ENCODE measurements at places on chromosomes 6 and 20.

DNA sequence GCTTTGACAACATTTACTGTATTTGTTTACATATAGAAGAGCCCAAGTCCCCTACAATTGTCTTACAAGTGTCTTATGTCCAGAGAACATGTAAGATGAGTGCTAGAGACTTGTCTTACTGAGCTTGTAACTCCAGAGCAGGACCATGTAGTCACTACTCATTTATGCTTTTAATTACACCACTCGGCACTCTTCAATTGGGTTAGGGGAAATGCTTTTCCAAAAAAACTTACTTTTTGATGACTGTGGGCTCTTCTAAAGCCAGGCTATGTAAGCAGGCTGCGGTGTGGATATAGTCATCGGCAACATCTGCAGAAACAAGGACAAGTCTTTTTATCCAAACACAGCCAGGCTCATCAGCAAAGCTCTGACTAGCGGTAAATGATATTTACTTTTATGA, 18.7 kb downstream of the SNX5 start:
- DNase-seq = no peak

DNA sequence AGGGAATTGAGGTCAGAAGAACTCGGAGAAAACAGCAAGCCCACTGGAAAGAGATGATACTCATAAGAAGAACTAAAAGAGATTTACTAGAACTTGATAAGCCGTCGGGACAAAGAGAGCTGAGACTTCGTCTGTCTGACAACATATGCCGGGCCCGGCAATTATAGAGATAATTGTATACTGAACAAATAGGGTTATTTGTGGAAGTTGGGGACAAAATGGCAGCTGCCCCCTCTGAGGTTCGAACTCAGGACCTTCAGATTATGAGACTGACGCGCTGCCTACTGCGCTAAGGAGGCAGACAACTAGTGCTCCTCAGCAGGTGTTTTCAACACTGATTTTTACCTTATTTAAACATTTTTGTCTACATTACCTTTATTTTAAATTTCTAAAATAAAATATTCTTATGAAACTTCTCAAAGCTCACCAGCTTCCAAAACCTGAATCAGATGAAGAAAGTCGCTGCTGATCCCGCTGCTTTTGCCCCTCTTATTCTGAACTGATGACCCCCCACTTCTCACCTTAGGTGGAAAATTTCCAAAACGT, 29.3 kb upstream of the TRIM27 start:
- DNase-seq = no peak

- DNase-seq = no peak
Observed at GRCh38 chr6:37480951-37481534, 18.6 kb downstream of the CCDC167 start.

GRCh38 chr20:44720621-44720996, 5.4 kb downstream of the CCN5 start:
- DNase-seq = no peak

DNA sequence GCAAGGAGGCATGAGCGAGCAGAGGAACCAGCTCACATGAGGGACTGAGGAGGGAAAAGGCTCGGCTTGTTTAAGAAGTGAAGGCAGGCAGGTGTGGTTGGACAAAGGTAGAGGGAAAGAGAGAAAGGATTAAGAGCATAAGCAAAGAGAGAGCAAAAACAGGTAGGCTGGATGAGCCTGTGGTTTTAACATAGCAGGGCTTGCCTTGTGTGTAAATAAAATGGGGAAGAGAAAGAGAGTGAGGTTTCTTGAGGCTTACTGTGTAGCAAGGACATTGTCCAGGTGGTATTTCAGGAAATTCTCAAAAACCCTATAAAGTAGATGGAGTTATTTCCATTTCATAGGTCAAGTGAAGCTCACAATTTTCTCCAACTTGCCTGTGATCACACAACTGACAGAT, 93.9 kb upstream of the HDAC2 start:
- DNase-seq = no peak

DNA sequence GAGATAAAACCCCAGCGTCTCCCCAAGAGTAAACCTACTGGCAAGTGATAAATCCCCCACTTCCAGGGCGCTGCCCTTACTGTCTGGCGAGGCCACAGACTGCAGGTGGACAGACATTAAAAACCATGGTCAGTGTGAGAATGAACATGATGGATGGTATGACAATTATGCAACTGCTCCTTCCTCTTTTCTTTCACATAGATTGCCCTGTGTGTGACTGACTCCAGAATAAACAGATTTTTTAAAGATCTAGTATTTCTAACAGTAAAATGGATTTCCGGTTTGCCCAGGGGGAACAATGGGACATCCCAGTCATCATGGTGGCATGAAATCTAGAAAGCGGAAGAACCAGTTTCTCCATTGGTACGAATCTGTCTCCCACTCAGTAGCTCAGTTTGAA, 153.7 kb downstream of the FOXC1 start:
- DNase-seq = no peak

- no peak for DNase-seq
Observed at GRCh38 chr6:158113802-158114201, 54.3 kb downstream of the SERAC1 start.

- no peak for DNase-seq
Observed at GRCh38 chr20:23048283-23049200, 930 bp downstream of the THBD start.

DNA sequence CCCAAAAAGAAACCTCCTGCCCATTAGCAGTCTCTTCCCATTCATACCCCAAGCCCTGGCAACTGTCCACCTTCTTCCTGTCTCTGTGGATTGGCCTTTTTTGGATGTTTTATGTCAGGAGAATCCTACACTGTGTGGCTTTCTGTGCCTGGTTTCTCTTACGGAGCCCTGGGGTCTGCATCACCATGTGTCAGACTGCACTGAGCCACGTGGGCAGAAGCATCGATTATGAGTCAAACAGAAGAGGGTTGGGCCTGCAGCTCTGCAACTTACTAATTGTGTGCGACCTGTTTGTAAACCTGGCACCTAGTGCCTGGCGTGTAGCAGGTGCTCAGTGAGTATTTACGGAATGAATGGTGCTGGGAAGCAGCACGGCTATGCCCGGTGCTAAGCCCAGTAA, 62.6 kb downstream of the IGF2R start:
- DNase-seq = no peak

DNA sequence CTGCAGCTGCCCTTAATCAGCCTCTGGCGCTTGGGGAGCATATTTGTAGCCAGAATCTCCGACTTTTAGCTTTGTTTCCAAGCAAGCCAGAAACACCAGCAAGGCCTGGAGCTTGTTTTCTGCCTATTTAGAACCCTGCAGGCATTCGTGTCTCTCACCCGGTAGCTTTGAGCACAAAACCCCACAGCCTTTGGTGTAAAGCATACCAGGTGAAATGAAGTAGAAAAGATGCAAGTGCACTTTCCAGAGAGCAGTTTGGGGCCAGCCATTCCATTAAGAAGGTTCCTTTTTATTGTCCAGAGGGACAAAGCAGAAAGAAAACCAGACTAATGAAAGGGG, 736 bp downstream of the FAM217B start:
- no peak for DNase-seq

DNA sequence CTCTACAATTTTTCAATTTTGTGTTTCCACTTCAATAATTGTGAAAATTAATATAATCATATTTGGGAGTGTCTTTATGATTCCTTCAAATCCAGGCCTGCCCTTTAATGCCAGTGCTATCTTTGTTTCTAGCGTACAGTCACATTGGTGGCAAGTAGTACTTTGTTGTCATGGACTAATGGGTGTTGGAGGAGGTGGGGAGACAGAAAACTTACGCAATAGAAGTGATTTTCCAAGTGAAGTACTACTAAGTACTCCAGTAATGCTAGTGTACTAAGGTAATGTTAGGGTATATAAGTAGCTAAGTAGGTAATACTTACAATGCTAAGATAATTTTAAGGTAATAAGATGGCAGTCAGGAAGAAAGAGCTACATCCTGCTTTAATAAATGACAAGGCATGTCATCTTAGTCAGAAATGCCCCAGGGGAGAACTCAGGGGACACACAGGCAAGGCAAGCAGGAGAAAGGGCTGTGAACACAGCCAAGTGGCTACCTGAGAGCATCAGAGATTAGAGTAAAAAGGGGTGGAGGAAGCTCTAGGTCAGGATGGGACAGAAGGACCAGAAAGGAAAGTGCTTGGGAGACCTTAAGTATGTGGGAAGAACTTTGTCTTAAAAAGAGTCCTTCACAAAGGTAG, 217.2 kb upstream of the PRDM1 start:
- no peak for DNase-seq

DNA sequence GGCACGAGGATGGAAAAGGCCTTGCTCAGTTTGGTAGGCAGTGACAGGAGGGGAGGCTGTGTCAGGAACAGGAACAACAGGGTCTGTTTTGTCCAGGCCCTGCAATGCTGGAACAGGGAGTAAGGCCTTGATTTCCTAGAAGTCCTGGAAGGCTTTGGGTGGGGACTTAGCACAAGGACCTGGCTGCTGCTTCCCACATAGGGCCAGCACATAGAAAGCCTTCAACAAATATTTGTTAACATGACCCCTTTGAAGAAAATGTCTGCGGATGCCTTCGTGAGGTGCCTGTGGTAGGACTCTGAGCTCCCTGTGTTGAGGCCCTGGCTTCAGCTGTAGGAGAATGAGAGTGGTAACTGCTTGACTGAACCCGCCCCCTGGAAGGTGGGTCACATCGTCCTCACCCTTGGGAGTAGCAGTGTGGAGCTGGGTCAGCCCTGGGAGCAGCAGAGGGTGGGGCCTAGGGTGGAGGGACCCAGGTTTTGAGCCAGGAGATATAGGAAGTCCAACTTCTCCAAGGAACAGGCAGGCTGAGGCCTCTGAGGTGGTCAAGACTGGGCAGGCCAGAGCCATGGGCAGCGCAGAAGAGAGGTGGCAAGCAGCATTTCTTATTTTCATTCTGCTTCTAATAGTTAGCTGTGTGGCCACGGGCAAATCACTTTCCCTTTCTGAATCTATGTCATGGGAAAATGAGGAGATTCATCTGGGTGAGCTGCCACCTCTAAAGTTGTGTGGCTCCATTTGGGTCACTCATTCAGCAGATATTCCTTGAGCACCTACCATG, 50.0 kb downstream of the CNBD2 start:
- DNase-seq = no peak

- DNase-seq = no peak
Observed at GRCh38 chr6:144148886-144149285, 1.4 kb upstream of the STX11 start.

DNA sequence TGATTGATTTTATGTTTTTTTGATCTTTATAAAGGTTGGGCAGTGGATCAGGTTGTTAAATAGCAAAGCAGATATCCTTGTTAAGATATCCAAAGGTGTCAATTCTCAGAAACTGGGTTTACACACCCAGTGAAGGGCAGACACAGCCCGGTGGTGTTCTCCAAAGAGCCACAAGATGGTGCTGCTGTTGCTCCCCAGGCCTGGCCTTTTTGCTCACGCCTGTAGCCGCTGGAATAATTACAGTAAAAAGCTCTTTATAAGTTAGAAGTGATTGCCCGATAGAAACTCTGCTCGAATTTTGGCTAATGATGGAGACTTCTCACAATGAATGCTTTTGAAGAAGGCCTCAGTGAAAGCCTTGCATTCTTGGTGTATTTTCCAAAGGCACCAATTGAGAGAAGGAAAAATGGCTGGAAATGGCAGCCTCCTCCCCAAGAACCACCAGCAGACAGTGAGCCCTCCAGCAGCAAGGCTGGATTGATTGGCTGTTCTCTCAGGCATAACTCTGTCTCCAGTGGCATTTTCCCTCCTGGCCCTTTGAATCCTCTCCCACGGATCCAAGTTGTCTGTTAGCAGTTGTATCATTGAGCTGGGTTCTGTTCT, 120.5 kb upstream of the CHD6 start:
- DNase-seq = peak; percentile 16

- no peak for DNase-seq
Observed at GRCh38 chr20:17966432-17967310, 1.9 kb downstream of the SNX5 start.

GRCh38 chr6:21500314-21501020, 93.1 kb upstream of the SOX4 start:
- no peak for DNase-seq

DNA sequence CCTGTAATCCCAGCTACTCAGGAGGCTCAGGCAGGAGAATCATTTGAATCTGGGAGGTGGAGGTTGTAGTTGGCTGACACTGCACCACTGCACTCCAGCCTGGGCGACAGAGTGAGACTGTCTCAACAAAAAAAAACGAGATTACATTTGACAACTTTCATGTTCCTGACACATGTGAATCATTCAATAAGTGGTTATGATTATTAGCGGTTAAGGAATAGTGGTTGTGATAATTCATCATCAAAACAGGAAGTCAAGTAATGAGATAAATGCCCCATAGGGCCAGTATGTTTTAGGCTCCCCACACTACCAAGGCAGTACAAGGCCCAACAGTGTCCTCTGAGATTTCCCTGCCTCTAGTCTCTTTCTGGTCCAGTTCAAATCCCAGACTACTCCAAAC, 2.5 kb downstream of the HDDC2 start:
- DNase-seq = no peak

- DNase-seq = no peak
Observed at GRCh38 chr6:61688165-61688564, 597.9 kb downstream of the KHDRBS2 start.

GRCh38 chr6:14743144-14743473, 502.8 kb upstream of the JARID2 start:
- no peak for DNase-seq

- no peak for DNase-seq
Observed at GRCh38 chr6:132400883-132401617, at the start of gene MOXD1. TSS of gene MOXD1 (minus strand) at chr6:132401475. CDS start at chr6:132401426, 49 bp downstream.

DNA sequence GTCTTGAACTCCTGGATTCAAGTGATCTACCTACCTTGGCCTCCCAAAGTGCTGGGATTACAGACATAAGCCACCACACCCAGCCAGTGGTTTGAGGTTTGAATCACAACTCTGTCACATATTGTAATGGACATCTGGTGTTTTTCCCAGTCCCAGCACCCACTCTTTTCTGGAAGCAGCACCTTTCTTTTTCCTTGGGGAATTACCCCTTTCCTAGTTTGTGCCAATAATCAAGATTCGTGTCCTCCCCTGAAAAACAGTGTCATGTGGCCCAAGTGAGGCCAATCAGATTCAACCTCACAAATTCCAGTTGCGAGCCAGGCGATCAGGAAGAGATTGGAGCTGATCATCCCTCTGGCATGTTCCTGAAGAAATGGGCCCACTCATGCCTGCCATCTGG, 71.7 kb upstream of the SGK1 start:
- no peak for DNase-seq

DNA sequence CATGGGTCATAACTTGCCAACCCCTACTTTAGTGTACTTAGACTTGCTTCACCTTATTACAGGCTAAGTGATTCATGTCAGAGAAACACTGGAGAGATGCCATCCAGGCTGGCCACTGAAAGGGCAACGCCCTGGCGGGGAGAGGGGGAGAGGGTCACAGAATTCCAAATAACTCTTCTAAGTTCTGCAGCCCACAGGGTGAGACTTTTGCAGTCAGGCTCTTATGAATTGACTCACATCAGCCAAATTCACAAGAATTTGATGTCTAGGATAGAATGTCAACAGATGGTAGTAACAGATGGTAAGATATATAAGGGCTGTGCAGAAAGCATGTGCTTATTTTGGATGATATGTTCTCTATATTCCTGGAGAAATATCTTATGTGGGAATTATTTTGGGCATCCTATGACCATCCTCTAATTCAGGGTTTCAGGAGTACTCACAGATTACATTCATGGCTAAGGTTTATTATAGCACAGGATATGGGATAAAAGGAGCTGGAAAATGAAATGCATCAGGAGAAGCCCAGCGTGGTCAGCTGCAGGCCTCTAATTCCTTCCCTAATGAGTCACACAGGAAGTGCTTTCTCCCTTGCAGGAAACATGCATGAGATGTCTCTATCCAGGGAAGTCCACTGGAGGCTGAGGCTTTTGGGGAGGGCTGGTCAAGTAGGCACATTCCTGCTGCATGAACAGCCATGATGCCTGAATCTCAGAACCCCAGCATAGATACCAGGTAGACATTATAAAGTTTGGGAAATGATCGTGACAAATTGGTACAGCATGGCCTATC, 58.7 kb upstream of the RIN2 start:
- DNase-seq = no peak

GRCh38 chr6:134080171-134080795, 27.9 kb upstream of the SLC2A12 start:
- no peak for DNase-seq
